ENCODE measurements at places on chromosomes 7 and 10.

- DNase-seq: no peak
These were observed 28.5 kb upstream of the TOMM7 start for GRCh38 chr7:22851145-22851544.

DNA sequence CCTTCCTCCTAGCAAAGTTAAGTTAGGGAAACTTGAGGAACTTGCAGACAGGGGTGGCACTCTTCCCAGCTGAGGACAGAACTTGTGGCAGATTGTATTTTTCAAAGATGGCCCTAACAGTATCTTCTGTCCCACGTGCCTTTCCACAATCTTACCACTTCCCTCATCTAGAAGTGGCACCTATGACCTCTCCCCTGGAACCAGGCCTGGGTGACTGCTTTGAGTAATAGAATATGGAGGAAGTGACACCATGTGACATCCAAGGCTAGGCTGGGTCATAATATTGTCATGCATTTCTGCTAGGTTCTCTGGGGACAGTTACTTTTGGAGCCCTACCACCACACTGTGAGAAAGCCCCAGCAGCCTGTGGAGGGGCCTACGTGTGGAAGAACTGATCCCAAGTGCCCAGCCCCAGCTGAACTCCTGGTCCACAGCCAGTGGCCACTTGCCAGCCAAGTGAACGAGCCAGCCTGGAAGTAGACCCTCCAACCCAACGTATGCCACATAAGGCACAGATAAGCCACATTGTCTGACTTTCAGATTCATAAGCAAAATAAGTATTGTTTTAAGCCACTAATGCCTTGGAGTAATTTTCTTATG, 193.7 kb downstream of the PTPN20 start:
- DNase-seq: no peak

GRCh38 chr10:77188521-77188920, 449.1 kb downstream of the KCNMA1 start:
- no peak for DNase-seq

DNA sequence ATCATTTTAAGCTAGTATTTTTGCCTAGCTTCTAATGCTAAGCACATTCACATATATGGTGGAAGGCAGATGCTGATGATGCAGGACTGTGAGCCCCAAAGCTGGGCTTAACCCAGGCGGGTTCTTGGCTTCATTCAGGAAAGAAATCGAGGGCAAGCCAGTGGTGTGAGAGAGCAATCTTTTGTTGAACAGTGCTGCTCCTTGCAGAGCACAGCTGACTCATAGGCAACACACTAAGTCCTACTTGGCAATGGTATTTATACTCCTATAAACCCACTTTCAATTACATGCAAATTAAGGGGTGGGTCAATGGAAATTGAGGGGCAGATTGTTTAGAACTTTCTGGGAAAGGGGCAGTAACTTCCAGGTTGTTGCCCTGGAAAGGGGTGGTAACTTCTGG, 42.0 kb upstream of the CELF2 start:
- no peak for DNase-seq

DNA sequence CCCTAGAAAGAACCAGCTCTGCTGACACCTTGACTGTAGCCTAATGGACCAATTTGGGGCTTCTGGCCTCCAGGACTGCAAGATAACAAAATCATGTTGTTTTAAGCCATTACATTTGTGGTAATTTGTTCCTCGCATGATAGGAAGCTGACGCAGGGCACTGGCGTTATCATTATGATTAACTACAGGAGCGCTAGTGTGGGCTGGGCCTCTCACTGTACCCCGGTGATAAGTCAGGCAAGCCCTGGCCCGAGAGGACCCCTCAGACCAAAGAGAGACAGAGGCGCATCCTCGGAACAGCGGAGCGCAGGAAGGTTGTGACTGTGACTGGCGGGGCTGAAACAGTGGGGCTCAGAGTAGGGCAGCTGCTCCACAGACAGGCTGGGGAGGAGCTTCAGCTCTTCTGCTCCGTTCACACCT, 150.3 kb upstream of the CHST15 start:
- no peak for DNase-seq

GRCh38 chr7:124780056-124780455, 14.5 kb upstream of the GPR37 start:
- no peak for DNase-seq

DNA sequence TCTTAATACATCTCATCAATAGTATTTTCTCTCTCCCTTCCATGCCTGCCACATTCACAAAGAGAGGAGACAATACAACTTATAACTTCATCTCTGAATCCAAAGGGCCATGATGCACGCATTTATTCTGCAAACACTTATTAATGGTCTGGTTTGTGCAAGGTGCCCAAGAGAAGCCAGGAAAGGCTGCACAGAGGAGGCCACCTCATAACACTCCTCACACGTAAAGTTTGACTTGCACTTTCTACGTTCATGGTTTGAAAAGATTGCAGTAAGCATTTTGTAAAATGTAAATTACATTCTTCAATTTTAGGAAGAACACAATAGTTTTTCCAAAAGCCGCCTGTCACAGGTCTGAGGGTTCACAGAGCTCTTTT, 1.2 kb upstream of the PALS2 start:
- DNase-seq: no peak

DNA sequence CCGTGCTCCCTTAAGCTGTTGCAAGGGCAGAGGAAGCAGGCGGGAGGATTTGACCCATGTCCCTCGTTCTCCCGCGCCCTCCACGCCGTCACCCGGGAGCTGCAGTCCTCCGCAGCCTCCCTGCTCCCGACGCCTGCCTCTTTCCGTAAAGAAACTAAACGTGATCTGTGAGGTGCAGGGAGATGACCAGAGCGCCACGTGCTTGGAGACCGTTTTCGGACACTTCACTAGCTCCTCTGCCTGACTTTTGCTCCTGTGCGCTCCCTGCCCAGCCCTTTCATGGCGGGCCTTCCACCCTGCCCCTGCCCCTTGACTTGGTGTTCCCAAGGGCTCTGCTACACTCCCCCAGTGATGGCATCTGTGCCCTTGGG, 171.2 kb downstream of the LSM5 start:
- no peak for DNase-seq

DNA sequence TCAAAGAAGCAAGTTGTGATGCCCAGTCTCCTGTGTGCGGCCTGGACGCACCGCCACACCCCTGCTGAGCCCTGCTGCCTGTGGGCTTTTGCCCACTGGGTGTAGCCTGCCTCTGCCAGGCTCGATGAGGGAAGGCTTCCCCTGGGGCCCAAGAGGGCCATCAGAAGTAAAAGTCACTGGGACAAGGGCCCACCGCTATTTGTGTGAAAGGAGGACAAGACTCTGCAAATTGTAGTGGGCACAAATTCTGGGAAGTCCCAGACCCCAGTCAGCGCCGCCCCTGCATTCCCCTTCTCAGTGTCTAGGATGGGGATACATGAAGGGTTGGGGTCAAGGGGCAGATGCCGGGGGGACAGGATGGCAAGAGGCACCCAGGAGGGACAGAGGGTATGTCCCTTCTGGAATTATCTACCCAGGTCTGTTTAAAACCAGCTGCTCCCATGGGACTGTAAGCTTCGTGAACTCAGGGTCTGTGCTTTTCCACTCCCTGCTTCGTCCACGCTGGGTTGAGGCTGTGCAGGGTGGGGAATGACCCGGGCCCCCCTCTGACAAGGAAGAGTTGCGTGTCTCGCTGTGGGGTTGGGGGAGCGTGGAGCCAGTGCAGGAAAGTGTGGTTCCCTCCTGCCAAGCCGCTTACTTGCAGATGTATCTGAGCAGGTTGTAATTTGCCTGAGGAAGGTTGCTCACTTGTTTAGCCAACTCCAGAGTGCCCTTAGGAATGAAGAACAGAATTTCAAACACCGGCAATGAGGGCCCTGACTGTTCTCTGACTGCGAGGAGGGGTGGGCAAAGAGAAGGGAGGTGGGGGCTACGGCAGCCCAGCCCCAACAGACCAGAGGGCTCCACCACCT, 147.2 kb downstream of the MAPK8 start:
- no peak for DNase-seq

GRCh38 chr10:32481606-32482005, 35.7 kb downstream of the CCDC7 start:
- DNase-seq: no peak

DNA sequence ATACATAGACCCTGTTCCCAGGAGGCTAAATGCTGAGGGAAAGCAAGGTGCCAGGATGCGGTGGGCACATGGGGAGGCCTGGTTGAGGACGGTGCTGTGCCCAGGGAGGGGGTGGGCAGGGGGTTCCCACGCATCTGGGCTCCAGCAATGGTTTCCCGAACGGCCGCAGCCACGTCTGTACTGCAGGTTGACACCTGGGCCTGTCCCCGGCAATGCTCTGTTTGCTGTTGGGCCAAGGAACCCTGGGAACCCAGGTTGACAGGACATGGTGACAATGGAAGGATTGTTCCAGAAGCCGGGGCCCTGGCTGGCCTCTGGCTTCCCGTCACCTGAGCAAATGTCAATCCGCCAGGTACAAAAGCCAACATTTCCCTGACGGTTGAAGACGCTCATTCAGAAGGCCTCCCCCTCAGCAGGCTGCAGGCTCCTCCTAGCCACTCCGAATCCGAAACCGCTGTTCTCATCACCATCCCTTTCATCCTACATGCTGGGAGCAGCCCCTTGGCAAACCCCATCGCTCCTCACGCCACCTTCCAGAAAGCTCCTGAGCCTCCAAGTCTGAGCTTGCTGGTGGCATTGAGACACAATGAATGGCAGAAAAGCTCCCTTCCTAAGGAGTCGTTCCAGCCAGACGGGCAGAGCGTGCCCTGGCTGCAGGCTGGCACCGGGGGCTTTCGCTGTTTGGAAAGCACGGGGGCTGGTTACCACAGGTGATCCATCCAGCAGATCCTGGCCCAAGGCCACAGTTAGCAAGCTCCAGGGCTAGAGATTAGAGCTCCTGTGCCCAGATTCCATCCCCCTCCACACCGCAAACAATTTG, 31.2 kb downstream of the SPOCK2 start:
- DNase-seq: no peak

GRCh38 chr10:13939391-13939790, 352.6 kb downstream of the PRPF18 start:
- no peak for DNase-seq

GRCh38 chr10:82591421-82591820, 716.4 kb downstream of the NRG3 start:
- no peak for DNase-seq

- peak; percentile 88 for DNase-seq
These were observed at the start of gene GUSB for GRCh38 chr7:65981965-65982792. Gene GUSB, minus strand, starts transcription at chr7:65982213. Its CDS starts 30 bp downstream, at chr7:65982183.

DNA sequence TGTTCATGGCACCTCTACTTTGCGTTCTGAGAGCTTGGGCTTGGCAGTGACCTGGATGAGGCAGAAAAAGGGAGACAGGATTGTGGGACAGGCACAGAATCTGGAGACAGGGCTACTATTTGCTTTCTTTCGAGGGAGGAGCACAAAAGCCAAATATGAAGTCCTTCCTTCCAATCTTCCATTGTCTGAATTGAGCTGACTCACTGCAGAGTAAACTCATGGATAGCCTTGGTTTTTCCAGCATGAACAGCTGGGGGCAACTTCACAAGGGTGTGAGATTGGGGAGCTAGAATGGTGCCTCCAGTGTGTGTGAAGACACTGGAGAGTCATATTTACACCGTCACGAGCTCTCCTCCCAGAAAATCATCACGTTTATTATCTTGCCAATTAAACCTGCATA, 55.6 kb upstream of the NRP1 start:
- no peak for DNase-seq

DNA sequence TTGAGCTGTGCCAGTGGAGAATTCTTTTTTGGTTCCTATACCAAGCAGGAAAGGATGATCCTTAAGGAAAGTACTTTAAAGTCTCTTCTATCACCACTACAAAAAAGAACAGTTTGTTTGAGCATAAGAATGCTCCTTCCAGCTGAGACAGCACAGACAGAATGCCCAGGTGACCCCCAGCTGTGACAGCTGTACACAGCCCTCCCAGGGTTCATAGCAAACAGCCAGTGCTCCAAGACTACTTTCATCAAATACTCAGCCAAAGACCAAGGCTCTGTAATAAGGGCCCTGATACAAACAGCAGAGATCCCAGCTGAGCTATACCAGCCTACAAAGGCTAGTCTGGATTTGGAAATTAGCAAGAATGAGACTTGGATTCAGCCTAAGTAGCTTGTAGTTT, 65.7 kb downstream of the NXPH1 start:
- no peak for DNase-seq

DNA sequence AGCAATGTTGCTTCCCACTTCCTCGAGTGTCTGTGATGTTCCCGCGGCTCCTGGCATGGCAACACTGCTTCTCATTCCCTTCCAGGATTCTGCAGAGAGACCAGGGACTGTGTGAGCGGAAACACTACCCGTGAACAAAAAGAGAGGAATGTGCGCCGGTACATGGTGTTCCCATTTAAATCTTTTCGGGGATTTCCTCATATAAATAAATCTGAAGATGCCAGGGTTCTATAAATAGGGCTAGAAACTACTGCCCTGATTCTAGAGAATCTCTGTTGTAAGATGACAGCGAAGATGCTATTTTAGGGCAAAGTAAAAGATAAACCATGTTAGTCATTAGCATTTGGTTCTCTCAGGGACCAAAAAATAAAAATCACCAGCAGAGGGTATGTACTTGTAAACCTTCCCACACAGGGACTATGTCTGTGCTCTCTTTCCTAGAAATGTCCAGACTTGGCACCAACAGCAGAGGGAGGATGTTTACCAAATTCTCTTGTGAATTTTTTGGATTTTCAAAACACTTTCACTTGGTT, 92.2 kb upstream of the DDC start:
- no peak for DNase-seq

- DNase-seq: no peak
These were observed 77.6 kb upstream of the PRKCQ start for GRCh38 chr10:6657669-6658068.

DNA sequence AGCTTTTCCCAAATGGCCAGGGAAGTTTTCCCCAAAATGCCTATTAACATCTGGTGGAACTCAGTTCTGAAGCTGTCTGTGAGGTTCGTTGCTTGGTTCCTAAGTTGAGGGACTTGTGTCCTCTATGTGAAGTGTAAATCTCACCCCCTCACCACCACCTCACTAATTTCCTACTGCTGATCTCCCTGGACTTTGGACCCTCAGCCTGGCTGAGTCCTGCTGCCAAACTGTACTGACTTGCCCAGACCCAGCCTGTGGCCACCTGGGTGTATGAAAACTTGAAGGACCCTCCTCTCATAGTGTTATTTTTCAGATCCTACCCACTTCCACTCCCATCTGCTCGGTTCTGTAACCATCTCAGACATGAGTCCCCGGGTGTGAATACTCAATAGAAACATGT, 94.9 kb downstream of the MET start:
- no peak for DNase-seq

GRCh38 chr10:123952099-123952498, 60.5 kb upstream of the CPXM2 start:
- DNase-seq: no peak

Data from activated CD4-positive, alpha-beta T cell treated with anti-CD3 and anti-CD28 coated beads, Interleukin-2, amount 50 U/mL, for 1 hour (primary cell).